ENCODE measurements at places on chromosomes 5 and 9.

GRCh38 chr9:76441551-76442322, 17.2 kb upstream of the GCNT1 start:
- no peak for DNase-seq

GRCh38 chr5:151047814-151048425, 27.5 kb downstream of the GPX3 start:
- DNase-seq: no peak

- no peak for DNase-seq
These were observed 323.8 kb upstream of the IRX4 start for GRCh38 chr5:2206293-2207108.

- DNase-seq: no peak
These were observed 203.6 kb upstream of the ADRA1B start for GRCh38 chr5:159712672-159713071.

- DNase-seq: no peak
These were observed 740.2 kb downstream of the TLR4 start for GRCh38 chr9:118444403-118444802.

- DNase-seq: no peak
These were observed 205.5 kb downstream of the ARRDC3 start for GRCh38 chr5:91177639-91178038.

DNA sequence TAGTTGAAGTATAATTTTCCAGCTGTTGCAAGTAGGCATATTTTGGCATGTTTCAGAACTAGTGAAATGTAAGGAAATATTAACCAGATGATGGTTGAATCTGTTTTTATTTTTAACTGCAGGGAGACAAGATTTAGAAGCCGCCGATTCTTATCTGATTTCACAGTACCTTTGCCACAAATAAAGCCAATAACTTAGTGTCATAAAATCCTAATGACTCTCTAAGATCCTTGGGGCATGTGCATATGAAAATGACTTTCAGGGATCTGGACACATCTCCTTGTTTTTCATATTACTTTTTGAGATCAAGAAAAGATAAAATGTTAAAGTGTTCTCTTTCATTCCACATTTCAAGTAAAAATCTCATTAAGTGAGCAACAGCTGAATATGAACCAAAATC, 125.8 kb upstream of the CNTLN start:
- no peak for DNase-seq

DNA sequence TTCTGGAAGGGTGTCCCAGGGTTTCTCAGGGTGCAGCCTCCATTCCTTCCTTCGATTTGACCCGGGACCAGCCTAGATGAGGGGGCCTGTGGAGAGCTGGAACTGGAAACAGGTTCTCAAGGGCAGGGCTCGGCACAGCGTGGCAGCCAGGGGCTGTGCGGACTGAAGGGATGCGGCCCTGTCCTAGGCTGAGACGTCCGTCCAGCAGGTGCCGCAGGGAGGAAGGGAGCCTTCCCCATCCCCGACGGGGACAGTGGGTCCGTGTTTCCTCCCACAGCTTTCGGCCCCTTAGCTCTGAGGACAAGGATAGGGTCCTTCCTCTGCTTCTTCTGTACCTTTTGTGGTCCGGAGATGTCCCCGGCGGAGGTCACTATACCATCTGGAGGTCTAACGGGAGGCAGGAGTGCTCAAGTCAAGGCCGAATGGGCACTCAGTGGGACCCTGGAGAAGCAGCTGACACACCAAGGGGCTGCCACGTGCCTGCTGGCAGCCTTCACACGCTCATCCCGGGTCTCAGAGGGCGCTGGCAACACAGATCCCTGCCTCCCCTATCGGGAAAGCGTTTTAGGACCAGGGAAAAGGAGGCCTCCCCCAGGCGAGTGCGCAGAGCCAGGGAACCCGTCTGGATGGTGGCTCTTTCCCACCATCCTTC, 49.9 kb downstream of the USP20 start:
- DNase-seq: no peak

- no peak for DNase-seq
These were observed 78.2 kb upstream of the MAP3K1 start for GRCh38 chr5:56737002-56737621.

DNA sequence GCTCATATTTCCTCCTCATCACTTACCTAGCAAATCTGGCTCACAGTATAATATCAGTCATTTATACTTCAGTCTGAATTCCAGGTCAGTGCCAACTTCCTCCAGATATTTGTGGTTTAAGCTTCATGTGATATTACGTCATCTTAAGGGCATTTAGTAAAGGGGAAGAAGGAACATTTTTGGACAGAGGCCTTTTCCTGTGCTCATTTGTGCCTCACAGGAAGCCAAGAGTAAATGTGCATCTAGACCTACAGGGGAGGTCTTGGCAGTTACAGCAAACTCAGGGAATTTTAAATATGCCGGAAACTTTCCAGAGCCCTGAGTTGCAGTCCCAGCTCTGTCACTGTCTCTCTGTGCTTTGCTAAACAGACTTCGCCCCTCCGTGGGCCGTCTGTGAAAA, 12.3 kb upstream of the KCNIP1 start:
- no peak for DNase-seq

- DNase-seq: no peak
These were observed 100.4 kb upstream of the FAM174A start for GRCh38 chr5:100434815-100435214.

- DNase-seq: no peak
These were observed 218.3 kb downstream of the MEF2C start for GRCh38 chr5:88664645-88665044.

- DNase-seq: no peak
These were observed 38.4 kb downstream of the SLC12A7 start for GRCh38 chr5:1073239-1074102.

- no peak for DNase-seq
These were observed 1.4 kb upstream of the NFX1 start for GRCh38 chr9:33288828-33289483.

- DNase-seq: no peak
These were observed 70.3 kb upstream of the CNTLN start for GRCh38 chr9:17064558-17064957.

GRCh38 chr5:147189109-147189424, 45.8 kb upstream of the STK32A start:
- DNase-seq: no peak

DNA sequence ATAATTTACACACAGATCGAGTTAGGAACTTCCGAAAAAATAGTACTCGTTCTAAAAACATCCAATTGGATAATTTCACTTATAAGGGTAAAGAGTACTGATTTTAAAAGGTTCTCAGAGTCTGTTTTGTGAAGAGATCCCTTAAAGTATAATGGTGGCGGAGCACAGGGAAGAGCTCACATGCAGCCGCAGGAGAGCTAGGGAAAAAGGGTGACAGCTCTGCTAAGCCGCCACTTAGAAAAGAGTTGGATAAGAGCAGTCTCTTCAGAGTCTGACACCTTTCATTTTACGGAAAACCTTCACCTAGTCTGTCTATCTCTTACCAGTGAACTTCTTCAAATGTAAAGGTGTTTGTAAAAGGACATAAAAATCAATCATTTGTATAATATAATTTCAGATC, 149.9 kb downstream of the COMMD10 start:
- DNase-seq: no peak

DNA sequence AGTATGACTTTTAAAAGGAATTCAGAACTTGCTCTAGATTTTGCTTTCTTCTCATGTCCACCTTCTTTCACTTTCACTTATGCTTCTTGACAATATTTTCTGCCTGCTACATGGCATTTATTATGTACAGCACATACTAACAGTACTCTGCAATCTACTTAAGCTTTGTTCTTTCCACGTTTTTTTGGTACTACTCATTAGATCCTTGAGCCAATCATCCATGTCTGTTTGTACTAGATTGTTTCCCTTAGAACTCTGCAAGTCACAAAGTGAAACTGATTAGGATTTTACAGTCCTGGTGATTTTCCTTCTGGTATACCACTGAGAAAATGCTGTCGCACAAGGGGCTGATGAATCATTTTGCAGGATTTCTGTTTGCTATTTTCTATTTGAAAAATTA, 78.3 kb downstream of the PARP8 start:
- no peak for DNase-seq

- peak; percentile 50 for DNase-seq
These were observed 22.1 kb upstream of the PLPP6 start for GRCh38 chr9:4640027-4640426.

- no peak for DNase-seq
These were observed 24.3 kb downstream of the KCNV2 start for GRCh38 chr9:2741441-2742158.

DNA sequence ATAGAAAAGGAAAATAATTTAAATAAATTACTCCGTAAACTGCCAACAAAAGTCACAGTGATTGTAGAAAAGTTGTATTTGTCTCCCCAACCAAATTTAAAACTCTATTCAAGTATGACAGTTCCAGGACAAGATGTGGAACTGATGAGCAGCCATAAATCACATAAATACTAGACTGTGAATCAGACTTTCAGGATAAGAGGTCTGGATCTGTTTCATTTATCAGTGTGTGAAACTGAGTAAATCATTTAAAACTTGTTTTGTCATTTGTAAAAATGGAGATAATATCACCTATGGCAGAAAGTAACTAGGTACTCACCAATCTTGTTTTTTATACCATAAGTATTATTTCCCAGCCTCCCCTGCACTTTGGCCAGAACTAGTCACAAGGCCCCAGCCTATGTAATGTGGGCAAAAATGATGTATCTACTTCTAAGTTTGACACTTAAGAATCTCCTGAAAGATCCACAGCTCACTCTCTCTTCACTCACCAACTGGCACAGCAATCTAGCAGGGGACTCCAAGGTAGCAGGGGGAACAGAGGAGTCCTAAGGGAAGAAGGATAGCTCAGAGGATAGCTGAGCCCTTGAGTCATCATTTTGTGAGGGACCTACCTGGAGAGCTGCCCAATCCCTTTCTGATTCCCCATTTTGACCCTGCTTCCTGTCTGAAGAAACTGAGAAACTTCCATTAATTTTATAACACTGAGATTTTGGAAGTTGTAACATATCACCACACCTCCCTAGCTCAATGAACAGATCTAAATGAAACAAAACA, 31.6 kb downstream of the TMEM161B start:
- no peak for DNase-seq

GRCh38 chr9:107142896-107143603, 140.0 kb upstream of the RAD23B start:
- no peak for DNase-seq

DNA sequence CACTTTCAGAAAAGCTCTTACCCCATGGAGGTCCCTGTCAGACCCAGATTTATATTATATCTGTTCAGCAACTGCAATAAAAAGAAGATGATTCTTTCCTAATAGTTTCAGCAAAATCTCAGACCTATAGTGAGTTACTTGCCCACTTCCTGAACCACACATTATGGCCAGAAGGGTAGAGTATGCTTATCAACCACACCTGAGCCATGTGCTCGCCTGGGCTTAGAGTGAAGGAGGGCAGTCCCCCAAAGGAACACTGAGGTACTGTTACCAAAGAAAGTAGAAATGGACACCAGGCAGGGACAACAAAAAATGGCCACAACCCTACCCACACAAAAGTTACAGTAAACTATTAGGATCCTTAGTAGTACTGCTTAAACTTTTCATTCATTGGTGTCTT, 128.7 kb downstream of the ZNF608 start:
- no peak for DNase-seq

DNA sequence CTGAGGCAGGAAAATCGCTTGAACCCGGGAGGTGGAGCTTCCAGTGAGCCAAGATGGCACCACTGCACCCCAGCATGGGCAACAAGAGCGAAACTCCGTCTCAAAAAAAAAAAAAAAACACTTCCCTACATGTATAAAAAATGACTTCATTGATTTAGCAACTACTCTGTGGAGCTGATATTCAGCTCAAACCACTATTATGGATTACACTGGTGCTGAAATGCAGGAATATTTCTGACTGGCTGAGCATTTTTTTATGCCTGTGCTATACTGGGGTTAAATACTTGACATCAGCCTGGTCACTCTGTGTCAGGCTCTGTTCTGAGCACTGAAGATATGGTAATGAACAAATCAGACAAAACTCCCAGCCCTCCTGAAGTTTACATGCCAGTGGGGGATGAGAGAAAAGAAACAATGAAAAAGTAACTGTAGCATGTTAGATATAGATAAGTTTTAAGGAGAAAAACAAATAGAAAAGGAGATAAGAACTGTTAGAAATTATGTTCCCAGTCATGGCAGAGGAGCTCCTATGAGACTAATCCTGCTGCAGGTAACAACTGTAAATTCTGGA, 22.6 kb upstream of the TTC39B start:
- no peak for DNase-seq

GRCh38 chr5:109053995-109054417, 306.3 kb downstream of the FER start:
- no peak for DNase-seq

GRCh38 chr5:179308563-179309382, 36.5 kb downstream of the ADAMTS2 start:
- DNase-seq: no peak

DNA sequence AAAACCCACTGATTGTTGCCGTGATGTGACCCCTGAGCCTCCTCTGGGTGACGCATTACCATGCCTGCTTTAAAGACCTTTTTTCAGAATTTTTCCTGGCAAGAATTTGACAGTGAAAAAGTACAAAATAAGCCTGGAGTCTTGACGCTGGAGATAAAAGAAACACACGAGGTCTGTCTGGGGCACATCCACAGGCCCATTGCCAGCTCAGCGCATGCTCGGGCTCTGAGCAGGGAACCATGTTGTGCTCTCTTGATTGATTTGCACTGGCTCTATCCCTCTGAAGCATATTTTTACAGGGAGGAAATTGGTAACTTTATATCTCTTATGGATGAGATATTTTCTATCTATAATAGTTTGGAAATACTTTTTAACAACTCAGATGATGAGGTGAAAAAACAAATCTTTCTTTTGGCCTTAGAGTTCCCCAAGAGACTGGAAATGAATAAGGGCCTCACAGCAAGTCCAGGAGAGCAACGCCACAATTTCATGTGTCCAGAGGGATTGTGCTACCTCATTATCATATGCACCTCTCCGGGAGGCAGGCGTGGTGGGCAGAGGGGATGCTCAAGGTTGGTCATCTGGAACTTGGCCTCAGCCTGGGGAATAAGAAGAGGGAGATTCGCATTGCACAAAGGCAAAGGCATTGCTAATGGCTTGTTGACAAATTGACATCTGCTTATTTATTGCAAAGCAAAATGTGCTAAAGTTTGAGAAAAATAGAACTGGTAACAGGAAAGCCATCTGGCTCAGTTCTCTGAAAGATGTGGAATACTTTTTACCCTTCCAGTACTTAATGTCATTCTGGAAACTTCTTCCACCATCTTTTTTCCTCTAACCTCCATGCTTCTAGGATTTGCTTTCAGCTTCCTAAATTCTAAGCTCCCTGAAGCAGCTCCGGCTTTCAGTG, 183.8 kb downstream of the PJA2 start:
- no peak for DNase-seq

GRCh38 chr5:130386155-130386554, 481.9 kb downstream of the CHSY3 start:
- DNase-seq: no peak

DNA sequence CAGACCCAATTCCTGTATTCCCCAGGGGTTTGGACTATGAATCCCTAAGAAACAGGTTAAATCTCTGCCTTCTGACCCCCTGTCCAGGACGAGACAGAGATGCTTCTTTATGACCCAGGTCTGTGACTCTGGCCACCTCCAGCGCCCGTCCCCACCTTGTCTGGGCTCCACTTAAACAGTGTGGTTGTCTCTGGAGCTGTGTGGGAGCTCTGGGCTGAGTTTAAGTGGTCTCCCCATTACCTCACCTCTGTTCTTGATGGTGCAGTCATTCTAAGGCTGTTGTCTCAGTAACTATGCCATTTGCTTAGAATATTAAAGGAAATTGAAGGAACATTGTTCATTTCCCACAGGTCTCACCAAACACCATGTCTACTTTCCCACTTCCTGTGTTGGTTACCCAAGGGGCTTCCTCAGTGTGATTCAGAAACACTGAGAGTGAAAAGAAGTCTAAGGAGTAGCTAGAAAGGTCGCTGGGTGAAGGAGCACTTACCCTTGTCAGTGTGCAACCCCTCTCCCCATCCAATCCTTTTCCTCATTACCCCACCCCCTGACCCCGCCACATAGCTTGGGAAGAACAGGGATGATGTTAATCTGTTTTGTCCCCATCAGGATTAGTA, 127.8 kb upstream of the CKMT2 start:
- DNase-seq: no peak

Measured in activated CD4-positive, alpha-beta T cell treated with anti-CD3 and anti-CD28 coated beads, Interleukin-2, amount 50 U/mL, for 4 hours (primary cell).